ENCODE measurements at places on chromosomes 5 and 9.

DNA sequence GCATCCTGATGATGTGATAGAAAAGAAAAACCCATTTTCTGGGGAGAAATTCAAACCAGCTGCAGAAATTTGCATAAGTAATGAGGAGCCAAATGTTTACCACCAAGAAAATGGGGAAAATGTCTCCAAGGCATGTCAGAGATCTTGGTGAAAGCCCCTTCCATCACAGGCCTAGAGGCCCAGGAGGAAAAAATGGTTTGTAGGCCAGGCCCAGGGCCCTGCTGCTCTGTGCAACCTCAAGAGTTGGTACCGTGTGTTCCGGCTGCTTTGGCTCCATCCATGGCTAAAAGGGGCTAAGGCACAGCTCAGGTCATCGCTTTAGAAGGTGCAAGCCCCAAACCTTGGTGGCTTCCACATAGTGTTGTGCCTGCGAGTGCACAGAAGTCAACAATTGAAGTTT, 543.1 kb downstream of the ZNF608 start:
- DNase-seq = no peak

DNA sequence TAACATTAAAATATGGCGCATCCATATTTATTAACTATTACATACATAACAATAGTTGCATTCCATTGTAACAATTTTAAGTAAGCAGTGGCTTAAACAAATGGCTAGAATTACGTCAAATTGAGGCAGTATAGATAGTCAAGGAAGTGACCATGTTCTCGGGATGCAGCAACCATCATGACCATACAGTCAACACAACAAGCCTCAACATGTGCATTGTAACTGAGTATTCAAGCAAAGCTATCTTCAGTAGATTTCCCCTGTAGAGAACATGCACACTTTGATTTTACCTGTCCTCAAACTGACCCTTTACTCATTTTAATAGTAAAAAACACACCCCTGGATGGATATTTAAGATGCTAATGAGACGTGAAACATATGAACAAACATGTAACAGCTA, 356.4 kb downstream of the HINT1 start:
- DNase-seq = no peak

DNA sequence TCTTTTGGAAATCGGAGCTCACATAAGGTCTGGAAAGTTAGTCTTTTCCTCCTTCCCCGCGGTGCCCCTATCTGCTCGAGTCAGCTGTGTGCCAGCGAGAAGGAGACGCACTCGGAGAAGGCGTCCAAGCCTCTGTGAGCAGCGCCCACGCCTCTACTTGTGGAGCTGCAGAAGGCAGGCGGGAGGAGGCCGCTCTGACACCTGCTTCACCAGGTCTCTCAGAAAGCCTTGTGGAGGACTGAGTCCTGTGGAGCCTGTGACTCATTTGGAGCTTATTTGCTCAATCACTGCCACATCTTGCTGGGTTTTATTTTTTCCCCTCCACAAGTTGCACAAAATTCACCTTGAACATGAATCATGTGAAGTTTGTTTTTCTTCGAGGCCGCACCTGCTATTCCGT, 117.5 kb downstream of the IRX2 start:
- DNase-seq = no peak

GRCh38 chr5:75931175-75931574, 152.0 kb upstream of the SV2C start:
- no peak for DNase-seq

DNA sequence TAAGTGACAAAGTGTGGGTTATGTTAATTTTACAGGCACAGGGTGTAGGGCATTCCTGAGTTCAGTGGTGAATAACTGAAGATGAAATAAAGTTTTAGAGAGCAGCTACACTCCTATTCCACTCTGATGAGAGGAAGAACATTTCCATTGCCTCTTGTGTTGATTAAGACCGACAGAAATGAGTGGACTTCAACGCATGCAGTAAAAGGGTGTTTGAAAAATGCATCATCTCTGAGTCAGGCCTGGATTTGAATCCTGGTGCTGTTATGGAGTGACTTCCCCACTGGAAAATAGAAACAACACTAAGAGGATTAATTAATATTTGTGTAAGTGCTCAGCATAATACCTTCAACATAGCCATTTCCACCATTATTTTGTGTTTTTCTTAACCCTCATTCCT, 86.3 kb downstream of the PRR16 start:
- DNase-seq = no peak

- DNase-seq = no peak
Measured at GRCh38 chr5:33315189-33315588, 125.6 kb upstream of the TARS1 start.

DNA sequence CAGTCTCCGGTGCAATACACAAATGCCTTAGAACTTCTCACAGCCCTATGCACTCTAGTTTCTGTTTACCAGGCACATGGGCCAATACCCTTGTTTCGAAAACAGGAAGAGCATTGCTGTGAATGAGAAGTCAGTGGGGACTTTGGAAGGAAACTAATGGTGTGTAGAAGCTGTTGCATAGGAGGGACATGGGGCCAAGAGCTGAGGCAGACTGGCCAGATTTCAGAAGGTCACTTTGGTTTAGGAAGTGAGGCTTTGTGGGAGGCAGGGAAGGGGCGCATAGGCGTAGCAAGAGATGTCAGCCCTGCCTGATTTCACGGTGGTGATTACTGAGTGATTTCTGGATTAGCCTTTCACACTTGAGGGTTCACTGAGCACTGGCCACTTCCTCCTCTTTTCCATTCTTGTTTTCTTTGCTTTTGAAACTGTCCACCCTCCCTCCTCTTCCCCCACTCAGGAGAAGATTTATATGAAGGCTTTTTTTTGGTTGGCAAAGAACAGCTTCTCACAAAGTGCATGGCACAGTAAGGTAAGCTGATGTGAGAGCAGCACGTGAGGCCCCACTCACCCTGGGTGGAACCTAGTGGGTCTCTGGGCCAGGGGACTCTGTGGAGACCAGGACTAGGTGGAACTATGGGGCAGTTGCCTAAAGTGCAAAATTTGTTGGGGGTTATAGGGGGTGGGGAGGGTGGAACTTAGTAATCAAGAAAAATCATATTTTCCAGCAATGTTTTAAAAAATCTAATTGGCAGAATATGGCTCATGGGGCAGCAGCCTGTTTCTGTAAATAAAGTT, 6.1 kb upstream of the TMEM252 start:
- DNase-seq = no peak

GRCh38 chr9:97564291-97565175, 63.1 kb downstream of the TMOD1 start:
- peak; percentile 44 for DNase-seq

- DNase-seq = no peak
Measured at GRCh38 chr5:51047369-51047768, 335.9 kb upstream of the ISL1 start.

GRCh38 chr9:28801144-28801799, 1228.0 kb upstream of the C9orf72 start:
- DNase-seq = no peak

GRCh38 chr5:39757131-39757530, 332.4 kb upstream of the DAB2 start:
- no peak for DNase-seq

- no peak for DNase-seq
Measured at GRCh38 chr5:168578538-168579487, at the start of gene PANK3. Gene PANK3, minus strand, starts transcription at chr5:168579368. Its CDS starts 85 bp downstream, at chr5:168579283.

DNA sequence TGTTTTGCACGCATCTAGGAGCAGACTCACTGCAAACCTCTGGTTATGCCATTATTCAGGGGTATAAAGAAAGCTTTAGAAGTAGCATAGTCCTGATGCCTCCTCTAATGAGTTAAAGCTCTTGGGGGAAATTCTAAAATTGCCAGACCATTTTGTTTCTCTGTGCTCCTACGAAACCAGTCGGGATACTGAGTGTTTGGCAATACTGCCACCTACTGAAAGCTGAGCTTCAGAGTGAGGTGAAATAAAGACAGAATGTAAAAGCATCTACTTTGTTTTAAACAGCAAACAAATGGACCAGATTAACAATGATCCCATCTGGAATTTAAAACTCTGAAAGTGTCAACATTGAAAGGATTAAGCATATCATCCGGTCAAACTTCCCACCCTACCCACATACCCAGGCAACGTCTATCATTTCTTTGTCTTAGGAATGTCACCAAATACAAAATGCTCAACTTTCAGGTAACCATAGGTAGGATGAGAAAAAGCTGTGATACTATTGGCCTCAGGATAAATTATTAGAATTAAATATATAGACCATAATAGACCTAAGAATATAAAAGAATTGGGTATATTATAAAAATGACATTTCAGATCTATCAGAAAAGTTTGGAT, 77.8 kb upstream of the SHISAL2B start:
- DNase-seq = no peak

DNA sequence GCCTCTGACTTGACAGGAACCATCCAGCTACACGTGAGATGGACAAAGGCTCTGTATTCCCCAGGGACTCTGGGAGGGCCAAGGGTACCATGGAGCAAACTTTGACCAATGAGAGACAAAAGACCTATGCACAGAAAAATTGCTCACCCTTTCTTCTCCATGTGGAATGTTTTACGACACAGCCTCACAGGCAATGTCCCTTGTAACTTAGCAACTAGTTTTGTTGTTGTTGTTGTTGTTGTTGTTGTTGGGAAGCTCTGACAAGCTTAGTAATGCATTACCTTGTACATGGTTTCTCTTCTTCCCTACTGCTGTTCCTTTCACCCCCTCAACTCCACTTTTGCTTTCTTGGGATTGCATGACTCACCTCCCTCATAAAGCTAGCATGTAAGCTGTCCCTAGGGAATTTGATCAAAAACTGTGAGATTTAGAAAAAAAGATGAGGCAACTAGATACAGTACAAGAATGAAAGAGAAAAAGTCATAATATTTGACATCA, 550.9 kb downstream of the RAB3C start:
- peak; percentile 53 for DNase-seq

DNA sequence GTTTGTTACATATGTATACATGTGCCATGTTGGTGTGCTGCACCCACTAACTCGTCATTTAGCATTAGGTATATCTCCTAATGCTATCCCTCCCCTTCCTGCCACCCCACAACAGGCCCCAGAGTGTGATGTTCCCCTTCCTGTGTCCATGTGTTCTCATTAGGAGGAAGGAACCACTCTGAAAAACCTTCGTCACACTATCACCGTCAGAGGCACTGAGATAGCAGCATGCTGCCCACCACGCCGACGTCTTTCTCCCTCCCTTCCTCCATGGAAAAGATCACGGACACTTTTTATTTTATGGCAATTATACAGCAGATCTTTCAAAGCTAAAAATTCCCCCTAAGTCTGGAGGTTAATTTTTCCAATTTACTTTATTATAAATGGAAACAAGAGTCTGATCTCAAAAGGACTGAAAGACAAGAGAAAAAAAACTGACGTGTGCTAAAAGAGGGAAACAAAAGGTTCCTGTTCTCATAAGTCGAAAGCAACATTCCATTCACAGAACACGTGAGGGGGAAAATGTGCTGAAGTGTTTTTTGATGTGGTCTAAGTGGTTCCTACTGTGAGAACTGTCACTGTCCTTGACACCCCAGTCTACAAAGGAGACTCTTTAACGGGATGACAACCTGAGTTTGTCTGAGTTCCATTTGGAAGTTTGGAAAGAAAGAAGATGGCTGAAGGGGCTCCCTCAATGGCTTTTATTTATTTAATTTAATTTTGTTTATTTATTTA, 339.7 kb upstream of the IRX2 start:
- no peak for DNase-seq

DNA sequence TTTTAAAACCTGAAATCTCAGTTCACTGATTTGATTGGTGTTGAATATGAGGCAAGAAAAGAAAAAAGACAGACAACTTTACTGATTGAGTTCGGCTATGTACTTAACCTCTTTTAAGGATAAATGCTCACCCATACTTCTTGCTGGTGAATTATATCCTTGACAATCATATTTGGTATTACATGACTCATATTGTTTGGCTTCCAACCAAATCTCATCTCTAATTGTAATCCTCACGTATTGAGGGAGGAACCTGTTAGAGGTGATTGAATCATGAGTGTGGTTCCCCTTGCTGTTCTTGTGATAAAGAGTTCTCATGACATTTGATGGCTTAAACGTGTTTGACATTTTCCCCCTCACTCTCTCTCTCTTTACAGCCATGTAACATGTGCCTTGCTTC, 255.6 kb upstream of the IZUMO3 start:
- DNase-seq = no peak

- DNase-seq = no peak
Measured at GRCh38 chr5:88049737-88050136, 218.9 kb downstream of the TMEM161B start.

GRCh38 chr9:89881431-89881830, 276.6 kb downstream of the GADD45G start:
- no peak for DNase-seq

DNA sequence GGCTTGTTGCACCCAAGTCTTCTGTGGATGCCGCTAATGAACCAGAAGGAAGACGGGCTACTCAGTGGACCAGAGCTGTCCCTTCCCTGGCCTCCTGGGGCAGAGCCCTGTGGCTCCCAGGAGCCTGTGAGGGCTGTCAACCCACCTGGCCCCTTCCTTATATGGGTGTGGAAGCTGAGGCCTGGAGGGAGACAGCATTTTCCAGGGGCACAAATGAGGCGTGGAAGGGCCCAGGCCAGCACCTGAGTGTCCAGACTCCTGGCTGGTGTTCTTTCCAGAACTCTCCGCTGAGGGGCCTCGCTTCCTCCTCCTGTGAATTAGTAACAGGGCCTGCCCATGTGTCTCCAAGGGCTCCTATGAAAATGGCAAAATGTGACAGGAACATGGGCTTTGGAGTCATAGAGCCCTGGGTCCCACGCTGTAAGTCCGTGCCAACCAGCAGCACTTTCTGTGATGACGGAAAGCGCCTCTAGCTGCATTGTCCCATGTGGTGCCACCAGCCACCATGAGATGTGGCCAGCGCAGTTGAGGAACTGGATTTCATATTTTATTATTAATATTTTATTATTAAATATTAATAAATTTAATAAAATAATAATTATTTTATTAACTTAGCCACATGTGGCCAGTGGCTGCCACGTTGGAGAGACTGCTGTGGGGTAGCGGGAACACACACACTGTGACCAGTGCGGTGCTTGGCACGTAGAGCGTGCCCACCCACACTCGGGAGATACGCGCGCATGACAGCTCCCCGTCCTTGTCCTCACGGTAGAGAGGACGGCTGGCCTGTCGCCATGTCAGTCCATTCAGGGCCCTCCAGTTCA, 18.3 kb downstream of the LAMC3 start:
- no peak for DNase-seq

- no peak for DNase-seq
Measured at GRCh38 chr9:23044549-23044948, 597.9 kb downstream of the DMRTA1 start.

DNA sequence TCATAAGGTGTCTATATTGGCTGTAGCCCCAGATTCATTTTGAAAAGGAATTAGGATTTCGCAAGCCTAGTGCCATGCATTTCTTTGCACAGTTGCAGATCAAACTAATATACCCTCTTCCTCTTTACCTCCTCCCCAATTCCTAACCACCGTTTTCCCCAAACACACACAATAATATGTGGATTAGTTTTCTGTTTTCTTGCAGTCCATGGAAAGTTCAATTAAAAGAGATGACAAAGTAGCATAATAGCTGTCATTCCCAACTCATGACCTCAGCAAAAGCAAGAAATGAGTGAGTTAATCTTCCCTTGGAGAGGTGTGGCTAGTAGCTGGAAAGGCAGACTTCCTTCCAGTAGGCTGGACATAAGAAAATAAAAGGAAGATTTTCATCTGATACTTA, 349.1 kb downstream of the TMEM232 start:
- DNase-seq = no peak

- DNase-seq = no peak
Measured at GRCh38 chr5:6378766-6379103, 388 bp upstream of the MED10 start.

All from AG09319 (cell line).